Activated CD8-positive, alpha-beta memory T cell treated with anti-CD3 and anti-CD28 coated beads for 4 hours (primary cell): ENCODE measurements at places on chromosomes 7 and 10.

DNA sequence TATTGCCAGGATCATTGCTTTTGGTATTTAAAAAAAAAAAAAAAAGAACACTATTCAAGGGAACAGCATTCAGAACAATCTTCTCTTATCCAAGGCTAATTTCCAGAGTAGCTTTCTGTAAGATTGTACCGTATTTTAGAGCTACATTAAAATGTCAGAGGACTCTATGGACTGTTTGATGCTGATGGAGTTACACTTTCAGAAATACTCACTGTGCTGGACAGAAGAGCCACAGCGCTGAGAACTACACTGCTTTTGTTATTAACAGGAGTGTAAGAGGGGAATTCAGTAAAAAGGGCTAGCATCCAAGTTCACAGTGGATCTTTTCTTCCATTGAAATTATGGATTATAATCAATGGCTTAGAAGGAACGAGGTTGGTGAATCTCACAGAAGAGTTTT is 247.7 kb downstream of the AHR start:
- no peak for DNase-seq

DNA sequence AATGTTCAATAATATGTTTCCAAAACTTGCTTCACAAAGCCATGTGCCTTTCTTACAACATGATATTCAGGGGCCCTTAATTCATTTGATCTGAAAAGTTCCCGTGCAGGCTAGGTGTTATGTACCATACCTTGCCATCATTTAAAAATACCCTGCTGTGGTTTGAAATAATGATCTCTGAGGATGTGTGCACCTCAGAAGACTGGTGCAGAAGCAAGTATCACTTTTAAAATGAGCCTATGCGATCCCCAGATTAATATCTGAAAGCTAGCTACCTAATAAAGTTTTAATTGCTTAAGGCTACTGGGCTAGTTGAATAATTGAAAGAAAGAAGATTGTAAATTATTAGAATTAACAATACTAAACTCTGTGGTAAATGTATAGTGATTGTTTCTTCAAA is 262.4 kb downstream of the CDK14 start:
- no peak for DNase-seq

GRCh38 chr7:21429786-21430574 is 2.1 kb downstream of the SP4 start:
- DNase-seq, result no peak

- no peak for DNase-seq
These were observed 27.6 kb upstream of the MKRN1 start for GRCh38 chr7:140506788-140507464.
